ENCODE measurements at places on chromosomes 7 and 10.

DNA sequence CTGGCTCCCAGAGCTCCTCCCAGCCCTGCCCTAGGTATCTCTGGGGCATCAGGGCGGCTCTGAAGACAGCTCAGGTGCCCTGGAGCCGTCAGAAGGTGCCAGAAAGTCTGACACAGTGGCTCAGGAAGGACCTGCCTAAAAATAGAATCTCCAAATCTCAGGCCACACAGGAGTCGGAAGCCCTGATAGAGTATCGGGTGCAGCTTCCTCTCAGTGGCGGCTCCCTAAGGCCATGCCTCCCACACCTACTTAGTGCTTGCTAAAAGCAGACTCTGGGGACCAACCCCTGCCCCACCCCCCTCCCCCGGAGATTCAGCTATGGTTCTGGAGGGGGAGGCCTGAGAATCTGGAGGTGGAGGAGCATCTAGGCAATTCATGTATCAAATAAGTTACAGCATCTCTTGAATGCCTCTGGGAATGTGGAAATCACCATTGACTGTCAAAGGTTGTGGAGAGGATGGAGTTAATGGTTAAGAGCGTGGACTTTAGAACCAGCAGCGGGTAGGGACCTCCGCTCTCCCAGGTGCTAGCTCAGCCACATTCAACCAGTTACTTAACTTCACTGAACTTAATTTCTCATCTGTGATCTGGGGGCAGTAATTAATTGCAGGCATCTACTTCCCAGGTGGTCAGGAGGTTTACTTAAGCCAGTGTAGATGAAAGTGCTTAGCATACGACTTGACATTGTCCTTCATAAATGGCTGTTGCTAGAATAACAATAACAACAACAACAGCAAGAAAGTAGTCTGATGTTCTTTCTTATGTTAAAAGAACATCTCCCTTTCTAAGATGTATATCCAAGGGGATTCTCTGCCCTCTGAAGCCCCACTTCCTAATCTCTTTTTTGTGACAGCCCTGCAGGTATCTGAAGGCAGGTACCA, 38.6 kb upstream of the MXI1 start:
- H3K27ac ChIP-seq = no peak overlapping the region
- H3K4me3 ChIP-seq = no peak overlapping the region
- H3K27me3 ChIP-seq = peaks cover 42% of the 10 kb centered on the region
- H3K4me1 ChIP-seq = peaks cover 8% of the 10 kb centered on the region

- peak; percentile 74 for DNase-seq
- H3K27me3 ChIP-seq = no peaks in the 10 kb centered on the region
- peak overlapping the region; percentile 73 for H3K27ac ChIP-seq
- H3K36me3 ChIP-seq = no peaks in the 10 kb centered on the region
- peaks cover 97% of the 10 kb centered on the region for H3K4me1 ChIP-seq
Measured at GRCh38 chr10:79093658-79094411, 25.1 kb downstream of the ZMIZ1 start.

GRCh38 chr7:142196066-142196840, 61.6 kb downstream of the PRSS58 start:
- H3K4me3 ChIP-seq = no peak overlapping the region
- H3K27ac ChIP-seq = no peak overlapping the region
- no peaks in the 10 kb centered on the region for H3K4me1 ChIP-seq
- no peaks in the 10 kb centered on the region for H3K27me3 ChIP-seq

DNA sequence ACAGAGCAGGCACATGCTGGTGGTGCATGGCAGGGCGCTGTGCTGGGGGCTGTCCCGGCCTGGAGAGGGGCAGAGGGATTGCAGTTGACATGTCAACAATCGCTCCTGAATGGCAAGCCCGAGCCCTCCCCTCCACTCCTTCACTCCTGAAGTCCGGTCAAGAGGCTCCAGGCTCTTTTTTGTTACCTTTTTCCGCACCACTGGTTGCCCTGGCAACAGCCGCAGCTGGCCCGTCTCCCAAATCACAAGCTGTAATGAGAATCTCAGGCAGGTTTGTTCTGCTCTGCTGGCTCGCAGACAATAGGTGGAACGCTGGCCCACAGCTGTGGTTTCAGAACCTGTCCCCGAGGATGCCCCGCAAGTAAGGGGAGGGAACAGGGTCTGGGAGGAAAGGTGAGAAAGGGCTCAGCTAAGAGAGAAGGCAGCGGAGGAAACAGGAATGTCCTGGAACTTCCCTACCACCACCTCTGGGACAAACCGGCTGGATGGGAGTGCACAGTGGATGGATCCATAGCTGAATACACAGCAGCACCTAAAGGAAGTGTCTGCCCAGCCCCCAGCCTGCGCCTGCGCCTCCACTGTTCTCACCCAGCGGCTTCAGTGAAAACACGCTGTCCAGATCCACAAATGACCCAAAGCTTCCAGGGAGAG, 58.9 kb downstream of the CALML3 start:
- peak; percentile 91 for DNase-seq
- no peaks in the 10 kb centered on the region for H3K36me3 ChIP-seq
- no peak overlapping the region for H3K4me3 ChIP-seq
- no peak overlapping the region for H3K27ac ChIP-seq
- H3K27me3 ChIP-seq = no peaks in the 10 kb centered on the region

- no peak overlapping the region for H3K27ac ChIP-seq
- no peaks in the 10 kb centered on the region for H3K27me3 ChIP-seq
- peaks cover 11% of the 10 kb centered on the region for H3K4me1 ChIP-seq
- H3K4me3 ChIP-seq = no peak overlapping the region
Measured at GRCh38 chr10:34323192-34323591, 491.9 kb downstream of the PARD3 start.

GRCh38 chr7:125563557-125563956, 633.9 kb upstream of the POT1 start:
- no peaks in the 10 kb centered on the region for H3K36me3 ChIP-seq
- H3K4me1 ChIP-seq = no peaks in the 10 kb centered on the region
- H3K27me3 ChIP-seq = no peaks in the 10 kb centered on the region
- H3K4me3 ChIP-seq = no peak overlapping the region

DNA sequence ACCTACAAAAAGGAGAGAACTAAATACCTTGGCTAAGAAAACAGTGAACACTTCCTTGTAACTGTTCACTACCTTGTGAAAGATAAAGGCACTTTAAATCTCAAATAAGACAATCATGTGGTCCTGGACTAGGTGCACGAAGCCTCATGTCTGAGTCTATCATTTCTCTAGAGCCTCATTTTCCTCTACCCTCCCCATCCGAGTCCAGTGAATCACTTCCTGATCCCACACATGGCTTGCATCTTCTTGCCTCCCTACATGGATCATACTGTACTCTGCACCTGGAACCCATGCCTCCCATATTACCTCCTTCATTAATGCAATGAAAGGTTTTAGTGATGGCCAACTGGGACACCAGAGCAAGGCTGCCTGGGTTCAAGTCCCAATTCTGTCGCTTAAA, 34.5 kb downstream of the SNX10 start:
- peaks cover 4% of the 10 kb centered on the region for H3K4me1 ChIP-seq
- no peak for DNase-seq
- H3K4me3 ChIP-seq = no peak overlapping the region
- H3K27ac ChIP-seq = no peak overlapping the region
- H3K36me3 ChIP-seq = peaks cover 5% of the 10 kb centered on the region
- H3K27me3 ChIP-seq = no peaks in the 10 kb centered on the region

DNA sequence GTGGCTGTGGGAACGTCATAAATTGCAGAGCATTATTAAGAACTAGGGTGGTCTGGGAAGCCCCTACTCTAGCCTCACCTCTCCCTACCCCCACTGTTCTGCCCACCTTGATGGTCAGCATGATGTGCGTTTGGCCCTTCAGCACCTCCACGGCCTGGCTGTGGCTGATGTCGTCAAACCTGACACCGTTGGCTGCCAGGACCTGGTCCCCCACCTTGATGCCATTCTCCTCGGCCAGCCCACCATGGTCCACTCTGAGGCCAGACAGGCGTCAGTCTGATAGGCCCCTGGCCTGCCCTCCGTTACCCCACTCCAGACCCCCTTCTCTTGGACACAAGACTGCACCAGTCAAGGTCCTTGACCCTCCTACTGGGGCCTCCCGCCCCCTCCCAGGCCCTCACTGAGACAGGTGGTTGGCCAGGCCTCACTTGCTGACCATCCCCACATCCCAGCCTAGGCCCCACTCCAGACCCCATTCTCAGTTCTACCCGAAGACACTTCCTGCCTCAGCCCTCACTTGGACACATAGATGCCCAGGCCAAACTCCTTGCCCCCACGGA, 9.2 kb downstream of the PDZD7 start:
- H3K27ac ChIP-seq = no peak overlapping the region
- no peak overlapping the region for H3K4me3 ChIP-seq
- no peak for DNase-seq
- H3K4me1 ChIP-seq = peaks cover 12% of the 10 kb centered on the region

- no peak for DNase-seq
- no peaks in the 10 kb centered on the region for H3K27me3 ChIP-seq
- H3K27ac ChIP-seq = no peak overlapping the region
- H3K4me3 ChIP-seq = no peak overlapping the region
- no peaks in the 10 kb centered on the region for H3K36me3 ChIP-seq
- H3K4me1 ChIP-seq = no peaks in the 10 kb centered on the region
Measured at GRCh38 chr10:85177767-85178166, 849.4 kb downstream of the CCSER2 start.

DNA sequence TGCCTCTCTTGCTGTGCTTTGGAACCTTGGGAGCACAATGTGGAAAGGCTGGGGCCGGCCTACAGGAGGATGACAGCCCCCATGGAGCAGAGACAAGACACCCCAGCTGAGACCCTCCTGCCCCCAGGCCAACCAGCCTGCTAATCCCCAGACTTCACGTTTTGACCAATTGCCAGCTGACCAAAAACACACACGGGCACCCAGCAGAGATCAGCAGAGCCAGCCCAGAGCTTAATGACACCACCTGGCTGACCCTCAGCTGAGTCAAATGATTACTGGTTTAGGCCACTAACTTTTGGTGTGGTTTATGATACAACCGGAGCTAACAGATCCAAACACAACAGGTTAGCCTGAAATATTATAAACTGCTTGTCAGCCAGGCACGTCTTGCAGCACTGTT, 111.2 kb upstream of the KIF5B start:
- no peaks in the 10 kb centered on the region for H3K4me1 ChIP-seq
- H3K36me3 ChIP-seq = no peaks in the 10 kb centered on the region
- DNase-seq = no peak
- H3K27ac ChIP-seq = no peak overlapping the region
- H3K27me3 ChIP-seq = no peaks in the 10 kb centered on the region

- peak overlapping the region; percentile 86 for H3K4me3 ChIP-seq
- peaks cover 22% of the 10 kb centered on the region for H3K4me1 ChIP-seq
- no peaks in the 10 kb centered on the region for H3K27me3 ChIP-seq
Measured at GRCh38 chr10:22314852-22315251, 1.3 kb upstream of the COMMD3 start.

DNA sequence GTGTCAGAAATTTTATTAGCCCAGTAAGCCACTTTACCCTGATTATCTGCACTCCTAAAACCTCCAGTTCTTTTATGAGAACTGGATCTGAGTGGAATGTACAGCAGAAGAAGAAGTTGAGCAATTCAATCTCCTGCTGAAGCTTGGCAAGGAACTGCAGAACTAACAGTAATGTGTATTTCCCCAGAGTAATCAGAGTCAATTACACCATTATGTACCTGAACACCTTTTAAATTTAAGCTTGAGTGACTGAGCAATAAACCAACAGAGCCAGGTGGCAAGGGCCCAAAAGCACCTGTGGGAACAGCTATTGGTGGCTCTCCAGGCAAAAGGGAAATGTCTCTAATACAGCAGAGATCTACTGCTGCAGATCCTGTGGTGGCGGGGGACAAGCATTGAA, 40.1 kb upstream of the AKR1C2 start:
- no peaks in the 10 kb centered on the region for H3K27me3 ChIP-seq
- peaks cover 17% of the 10 kb centered on the region for H3K4me1 ChIP-seq
- no peak overlapping the region for H3K27ac ChIP-seq
- H3K36me3 ChIP-seq = no peaks in the 10 kb centered on the region

DNA sequence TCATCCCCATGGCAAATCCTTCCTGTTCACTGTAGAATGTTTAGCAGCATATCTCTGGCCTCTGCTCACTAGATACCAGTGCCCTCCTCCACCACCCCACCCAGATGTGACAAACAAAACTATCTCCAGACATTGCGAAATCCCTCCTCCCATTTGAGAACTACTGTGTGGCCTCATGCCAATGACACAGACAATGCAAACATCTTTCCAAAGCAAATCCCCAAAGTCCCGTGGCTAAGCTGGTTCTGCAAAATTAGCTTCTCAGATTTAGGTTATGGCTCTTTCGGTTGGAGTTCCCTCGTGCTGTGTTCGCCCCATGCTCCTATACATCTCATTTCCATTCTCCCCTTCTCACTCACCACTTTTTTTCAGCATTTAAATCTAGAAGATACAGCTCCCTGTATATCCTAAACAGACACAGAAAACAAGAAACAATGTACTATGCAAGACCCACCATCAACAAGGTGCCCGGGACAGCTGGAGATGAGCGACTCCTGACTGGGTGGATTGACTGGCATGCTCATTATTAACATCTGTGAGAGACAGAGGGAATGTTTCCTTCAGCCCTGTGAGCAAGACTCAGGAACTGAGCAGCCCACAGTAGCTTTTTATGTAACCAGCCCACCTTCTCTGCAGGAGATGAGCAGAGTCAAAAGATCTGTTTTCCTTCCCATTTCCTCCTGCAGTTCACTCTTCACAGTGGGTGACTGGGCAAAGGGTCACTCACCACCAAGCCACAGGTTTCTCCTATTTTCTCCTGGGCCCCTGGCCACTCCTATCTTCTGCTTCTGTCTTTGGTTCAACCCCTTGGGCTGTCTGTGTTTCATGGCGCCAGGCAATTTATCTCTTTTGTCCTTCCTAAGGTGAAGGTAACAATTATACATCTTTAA, 225.7 kb upstream of the AOAH start:
- H3K36me3 ChIP-seq = no peaks in the 10 kb centered on the region
- peaks cover 13% of the 10 kb centered on the region for H3K4me1 ChIP-seq
- no peak for DNase-seq
- H3K27me3 ChIP-seq = no peaks in the 10 kb centered on the region
- no peak overlapping the region for H3K4me3 ChIP-seq
- no peak overlapping the region for H3K27ac ChIP-seq

DNA sequence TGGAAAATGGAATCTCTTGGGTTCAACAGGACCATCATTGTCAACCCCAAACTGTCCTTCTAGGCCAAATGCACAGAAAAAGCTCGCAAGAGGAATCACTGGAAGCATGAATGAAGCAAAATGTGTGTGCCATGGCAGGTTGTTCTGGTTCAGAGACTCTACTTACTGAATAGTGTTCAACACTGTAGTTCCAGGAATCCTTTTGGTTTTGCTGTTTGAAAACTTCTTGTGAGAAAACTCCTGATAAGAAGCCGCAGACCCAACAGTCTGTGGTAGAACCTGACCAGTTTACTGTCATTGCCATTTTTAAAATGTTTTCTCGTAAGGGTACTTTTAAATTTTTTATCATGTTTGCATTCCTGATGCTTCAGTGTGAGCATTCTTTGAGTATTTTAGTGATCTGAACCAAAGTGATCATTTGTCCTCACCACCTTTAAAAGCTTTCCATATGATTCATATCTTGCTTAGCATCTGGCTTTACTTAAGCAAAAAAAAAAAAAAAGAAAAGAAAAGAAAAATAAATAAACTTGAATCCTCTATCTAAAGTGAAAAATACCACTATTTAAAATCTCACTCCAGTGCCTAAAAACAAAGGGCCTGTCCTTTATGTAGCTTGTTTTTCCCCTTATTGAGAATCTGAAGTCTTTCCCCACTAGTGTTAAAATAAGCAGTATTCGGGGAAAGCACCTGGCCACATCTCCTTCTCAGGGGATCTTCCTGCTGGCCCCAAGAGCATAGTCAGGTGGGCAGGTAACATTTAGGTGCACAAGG, 92.4 kb downstream of the WNT2 start:
- no peak overlapping the region for H3K27ac ChIP-seq
- no peaks in the 10 kb centered on the region for H3K27me3 ChIP-seq
- no peak for DNase-seq
- H3K4me3 ChIP-seq = no peak overlapping the region
- H3K4me1 ChIP-seq = no peaks in the 10 kb centered on the region

Data from lower lobe of right lung (tissue), 2 donors.